ENCODE measurements at places on chromosomes 6 and 20. TPM values are rescaled to one million over a fixed set of nuclear protein-coding genes. Genes with fewer than 3 reads are reported as not detected.

The RMND1 gene
- total RNA-seq: 28.8 TPM

The TREM2 gene
- total RNA-seq: 3.0 TPM

The COL10A1 gene
- total RNA-seq: not detected

The C20orf202 gene
- total RNA-seq: 0.49 TPM

The TMEM151B gene
- 44.5 TPM for total RNA-seq

The EDN1 gene
- 3.4 TPM for total RNA-seq

The SEL1L2 gene
- under 0.01 TPM for total RNA-seq

The PCK1 gene
- under 0.01 TPM for total RNA-seq

The SDC4 gene
- 0.98 TPM for total RNA-seq

The NCOA7 gene
- total RNA-seq: 29.7 TPM

The NUDT3 gene
- 131 TPM for total RNA-seq

The EDN3 gene
- 2.2 TPM for total RNA-seq

The CLPSL2 gene
- total RNA-seq: not detected

The C20orf141 gene
- total RNA-seq: not detected
